Neuronal stem cell (in vitro differentiated cells): ENCODE measurements at places on chromosomes 2 and 18.

DNA sequence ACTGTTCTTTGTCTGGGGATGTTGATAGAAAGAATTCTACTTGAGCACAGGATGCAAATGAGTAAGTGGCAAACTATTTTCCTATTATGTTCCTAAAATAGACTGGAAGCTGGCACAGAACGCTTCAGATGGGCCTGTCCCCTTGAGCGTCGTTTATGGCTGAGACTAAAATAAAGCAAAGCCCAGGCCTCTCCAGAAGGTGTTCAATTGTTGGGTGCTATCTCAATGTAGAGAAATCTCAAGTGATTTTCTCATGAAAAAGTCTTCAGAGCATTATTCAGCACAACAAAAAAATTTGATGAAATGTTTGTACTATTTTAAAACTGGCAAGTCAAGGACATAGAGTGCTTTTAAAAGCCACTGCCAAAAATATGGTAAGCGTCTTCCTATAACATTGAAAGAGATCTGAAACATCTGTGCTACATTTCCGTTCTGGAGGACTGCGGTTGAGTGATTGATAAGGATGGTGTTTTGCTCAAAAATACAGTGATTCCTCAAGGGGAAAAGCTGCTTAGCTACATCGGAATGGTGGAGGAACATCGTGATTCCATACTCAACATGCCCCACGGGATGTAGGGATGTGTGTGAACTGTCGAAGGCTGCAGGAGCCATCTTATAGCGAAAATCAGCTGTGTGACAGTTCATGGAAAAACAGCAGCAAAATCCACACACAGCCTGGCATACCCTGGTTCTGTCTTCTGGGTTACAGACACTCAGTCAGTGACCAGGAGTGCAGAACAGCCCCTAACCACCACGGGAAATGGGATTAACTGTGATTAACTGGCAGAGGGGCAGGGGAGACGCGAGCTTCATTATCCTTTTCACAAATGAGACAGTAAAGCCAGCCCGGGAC is 10.4 kb upstream of the LRRFIP1 start:
- no peak for DNase-seq

GRCh38 chr2:27902098-27902497 is 11.6 kb downstream of the BABAM2 start:
- no peak for DNase-seq

DNA sequence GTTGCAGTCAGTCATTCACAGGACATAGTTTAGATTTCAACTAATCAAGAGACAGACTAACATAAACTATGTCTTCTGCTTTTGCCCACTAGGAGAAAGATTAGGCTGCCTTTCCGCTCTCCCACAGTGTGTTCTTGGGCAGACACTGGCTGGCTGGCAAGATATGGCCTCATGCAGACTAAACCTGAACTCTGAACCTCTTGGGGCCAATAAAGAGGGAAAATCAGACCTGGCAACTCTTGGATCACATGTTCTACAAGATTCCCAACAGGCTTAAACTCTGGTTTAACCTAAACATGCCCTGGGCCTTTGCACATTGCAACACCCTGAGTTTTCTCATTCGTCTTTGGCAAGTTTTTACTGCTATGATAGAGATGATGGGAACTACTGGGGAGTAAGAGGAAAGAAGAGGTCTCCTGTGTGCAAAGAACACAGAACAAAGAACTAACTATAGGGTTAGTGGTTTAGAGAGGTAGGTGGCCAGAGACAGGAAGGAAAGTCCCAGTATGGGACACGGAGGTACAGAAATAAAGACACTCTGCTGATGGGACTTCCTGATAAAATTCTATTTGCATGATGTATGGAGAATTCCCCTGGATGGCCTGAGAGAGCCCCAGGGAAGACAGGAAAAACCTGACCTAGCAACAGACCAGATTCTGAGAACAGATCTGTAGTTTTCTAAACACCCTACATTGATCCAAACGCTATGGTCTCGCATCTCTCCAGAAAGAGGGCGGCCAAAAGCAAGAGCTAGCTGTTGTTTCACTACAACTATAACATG is 2.0 kb upstream of the ATRAID start:
- no peak for DNase-seq

DNA sequence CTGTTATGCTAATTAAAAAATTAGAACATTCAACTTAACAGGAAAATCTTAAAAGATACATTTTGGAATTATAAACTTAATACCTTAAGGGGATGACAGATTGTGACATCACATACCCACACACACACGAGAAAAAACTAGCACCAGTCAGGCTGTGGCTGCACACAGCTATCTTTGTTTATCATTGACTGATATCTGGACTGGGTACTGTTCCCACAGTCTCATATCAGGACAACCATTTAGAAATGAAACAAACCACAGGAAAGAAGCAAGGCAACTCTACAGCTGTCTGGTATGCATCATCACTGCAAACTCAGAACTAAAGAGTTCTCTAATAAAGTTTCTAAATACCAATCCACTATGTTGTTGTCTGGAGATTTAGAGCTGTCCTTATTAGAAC is 210.9 kb upstream of the SMAD7 start:
- DNase-seq, result no peak

DNA sequence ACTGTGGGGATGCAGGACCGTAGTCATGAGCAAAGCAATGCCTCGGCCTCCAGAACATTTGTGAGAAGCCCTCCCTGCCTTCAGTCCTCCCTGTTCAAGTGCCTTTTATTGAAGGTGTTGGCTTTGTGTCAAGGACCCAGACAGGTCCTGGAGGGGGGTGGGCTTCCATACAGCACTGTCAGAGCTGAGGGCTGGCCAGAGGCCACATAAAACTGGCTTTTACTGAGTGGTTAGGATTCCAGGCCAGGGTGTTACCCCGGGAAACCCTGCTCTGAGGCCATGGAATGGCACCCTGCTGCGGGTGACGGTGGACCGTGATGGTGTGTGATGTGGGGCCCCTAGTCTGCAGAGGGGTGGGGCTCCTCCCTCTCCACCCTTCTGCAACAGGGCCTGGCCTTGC is 41.6 kb downstream of the TOGARAM2 start:
- DNase-seq, result no peak
